GM23338 (cell line): ENCODE measurements at places on chromosomes 12 and 14.
A peak's percentile ranks its signal among the peaks of the same experiment; 100 is the strongest.

DNA sequence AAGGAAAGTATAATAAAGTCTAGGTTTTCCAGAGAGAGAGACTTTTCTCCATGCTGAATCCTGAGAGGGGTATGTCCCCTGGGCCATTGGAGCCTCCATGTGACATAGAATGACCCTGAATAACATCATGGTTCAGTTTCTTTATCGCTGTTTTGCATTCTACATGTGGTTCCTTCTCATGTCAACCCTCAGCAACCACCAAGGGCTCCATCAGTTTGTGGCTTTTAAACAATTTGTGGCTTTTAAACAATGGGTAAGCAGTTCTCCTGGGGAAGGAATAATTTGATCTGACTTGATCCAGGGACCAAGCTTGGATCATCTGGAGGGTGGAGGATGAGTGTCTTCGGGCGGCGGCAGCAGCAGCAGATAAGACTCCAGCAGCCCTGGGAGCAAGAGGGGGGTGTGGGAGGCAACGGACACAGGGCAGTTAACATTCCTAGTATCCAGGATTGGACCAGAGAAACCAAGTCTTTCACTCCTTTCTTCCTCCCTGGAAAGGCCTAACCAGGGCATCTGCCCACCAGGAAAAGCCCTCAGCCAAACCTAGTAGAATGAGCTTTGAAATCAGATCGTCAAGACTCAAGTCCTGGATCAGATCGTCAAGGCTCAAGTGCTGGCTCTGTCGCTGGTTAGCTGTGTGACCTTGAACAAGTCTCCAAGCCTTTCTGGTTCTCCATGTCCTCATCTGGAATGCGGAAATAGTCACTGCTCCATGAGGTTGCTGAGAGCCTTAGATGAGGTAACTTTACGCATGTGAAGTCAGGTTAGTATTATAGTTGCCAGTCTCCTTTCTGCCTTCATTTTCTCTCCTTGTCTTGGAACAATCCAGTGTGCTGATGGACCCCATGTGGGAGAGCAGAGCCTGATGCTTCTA lies 27.8 kb upstream of the FAM222A start:
- no peak for DNase-seq

GRCh38 chr12:24664161-24664880 lies 284.6 kb downstream of the BCAT1 start:
- DNase-seq, result no peak

- DNase-seq, result no peak
Measured at GRCh38 chr14:24032727-24033418, 18.9 kb upstream of the CARMIL3 start.

DNA sequence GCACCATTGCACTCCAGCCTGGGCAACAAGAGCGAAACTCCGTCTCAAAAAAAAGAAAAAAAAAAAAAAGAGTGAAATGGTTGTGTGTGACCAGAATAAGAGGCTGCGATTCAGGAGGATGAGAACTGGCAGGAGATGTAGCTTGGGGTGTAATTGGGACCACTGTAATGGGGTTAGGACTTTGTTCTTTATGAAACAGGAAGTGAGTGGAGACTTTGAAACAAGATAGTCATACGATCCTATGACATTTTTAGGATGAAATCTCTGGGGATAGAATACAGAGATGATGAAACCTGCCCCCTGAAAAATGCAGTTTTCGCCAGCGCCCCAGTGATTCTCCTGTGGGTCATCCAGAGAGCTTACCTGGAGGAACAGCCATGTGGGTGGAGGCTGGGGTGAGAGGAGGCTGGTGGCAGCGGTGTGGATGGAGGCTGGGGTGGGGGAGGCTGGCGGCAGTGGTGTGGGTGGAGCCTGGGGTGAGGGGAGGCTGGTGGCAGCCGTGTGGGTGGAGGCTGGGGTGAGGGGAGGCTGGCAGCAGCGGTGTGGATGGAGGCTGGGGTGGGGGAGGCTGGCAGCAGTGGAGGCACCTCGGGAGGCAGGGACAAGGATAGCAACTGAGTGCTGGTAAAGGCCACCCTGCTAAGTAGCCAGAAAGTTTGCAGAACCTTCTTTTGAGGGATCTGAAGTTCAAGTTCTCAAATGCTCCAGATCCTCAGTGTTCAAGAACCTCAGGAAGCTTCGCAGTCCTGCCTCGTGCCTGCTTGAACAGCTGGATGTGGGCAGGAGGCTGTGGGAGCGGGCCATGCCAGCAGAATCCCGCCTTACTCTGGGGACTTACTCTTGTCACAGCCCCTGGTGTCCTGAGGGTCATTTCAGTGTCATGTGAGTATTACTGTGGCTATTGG lies 20.2 kb downstream of the FBXL14 start:
- no peak for DNase-seq

GRCh38 chr12:38391007-38391406 lies 74.4 kb downstream of the ALG10B start:
- DNase-seq, result no peak

- peak; percentile 80 for DNase-seq
Measured at GRCh38 chr14:67444395-67444794, 32.4 kb upstream of the PLEK2 start.

GRCh38 chr14:51867741-51868140 lies 7.3 kb downstream of the GNG2 start:
- DNase-seq, result no peak

- DNase-seq, result no peak
Measured at GRCh38 chr12:85358715-85359114, 78.7 kb downstream of the ALX1 start.

DNA sequence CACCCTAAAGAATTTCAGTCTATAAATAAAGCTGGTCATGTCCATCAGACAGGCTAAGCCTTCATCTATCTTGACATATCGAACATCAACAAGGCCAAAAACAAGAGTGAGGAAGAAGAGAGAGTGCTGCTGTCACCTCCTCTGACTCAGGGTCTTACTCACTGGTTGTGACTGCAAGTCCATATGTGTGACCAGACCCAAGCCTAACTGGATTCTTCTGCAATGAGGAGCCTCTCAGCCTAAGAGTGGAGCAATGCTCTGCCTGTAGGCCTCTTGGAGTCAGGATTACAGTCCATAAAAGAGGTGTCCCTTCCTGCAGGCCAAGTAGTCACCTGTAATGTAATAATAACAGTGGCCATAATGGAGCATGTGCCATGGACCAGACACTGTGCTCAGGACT lies 121.2 kb upstream of the SLC35F4 start:
- no peak for DNase-seq

DNA sequence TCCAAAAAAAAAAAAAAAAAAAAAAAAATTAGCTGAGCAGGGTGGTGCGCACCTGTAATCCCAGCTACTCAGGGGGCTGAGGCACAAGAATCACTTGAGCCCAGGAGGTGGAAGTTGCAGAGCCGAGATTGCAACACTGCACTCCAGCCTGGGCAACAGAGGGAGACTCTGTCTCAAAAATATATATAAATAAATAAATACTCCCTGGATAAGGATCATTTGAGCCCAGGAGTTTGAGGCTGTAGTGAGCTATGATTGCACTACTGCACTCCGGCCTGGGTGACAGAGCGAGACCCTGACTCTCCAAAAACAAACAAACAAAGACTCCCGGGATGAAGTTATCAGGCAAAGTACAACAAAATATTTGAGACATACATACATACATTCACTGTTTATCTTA lies 3.3 kb upstream of the NAA25 start:
- DNase-seq, result no peak

DNA sequence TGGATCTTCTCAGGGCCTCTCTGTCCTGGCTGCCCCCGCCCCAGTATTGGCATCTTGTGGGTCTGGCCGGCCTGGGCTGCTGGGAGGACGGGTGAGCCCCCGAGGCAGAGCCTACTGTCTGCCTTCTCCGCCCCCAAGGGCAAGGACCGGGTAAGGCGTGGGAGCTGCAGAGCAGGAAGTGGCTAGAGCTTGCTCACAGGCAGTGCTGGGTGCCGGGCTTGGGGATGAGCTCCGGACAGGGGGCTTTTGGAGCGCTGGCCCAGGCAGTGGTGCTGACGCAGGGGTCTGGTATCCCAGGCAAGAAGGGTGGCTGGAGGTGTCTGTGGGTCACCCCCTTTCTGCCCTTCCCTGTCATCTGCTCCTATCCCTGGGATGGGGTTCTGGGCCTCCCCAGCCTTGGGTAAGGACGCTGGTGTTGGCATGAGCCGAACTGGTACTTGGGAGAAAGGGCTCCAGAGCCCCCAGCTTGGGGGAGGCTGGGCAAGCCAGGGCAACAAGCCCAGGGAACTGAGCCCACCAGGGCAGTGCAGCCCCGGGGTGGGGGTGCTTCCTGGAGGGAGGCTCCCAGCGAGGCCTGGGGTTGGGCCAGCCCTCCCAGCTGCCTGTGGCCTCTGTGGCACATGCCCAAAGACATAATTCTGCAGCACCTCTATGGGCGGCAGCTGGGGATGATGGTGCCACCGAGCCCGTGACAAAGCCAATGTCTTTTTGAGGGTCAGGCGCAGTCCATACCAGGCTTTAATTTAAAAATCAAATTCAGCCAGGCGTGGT lies 126.3 kb downstream of the KIF26A start:
- DNase-seq, result no peak

DNA sequence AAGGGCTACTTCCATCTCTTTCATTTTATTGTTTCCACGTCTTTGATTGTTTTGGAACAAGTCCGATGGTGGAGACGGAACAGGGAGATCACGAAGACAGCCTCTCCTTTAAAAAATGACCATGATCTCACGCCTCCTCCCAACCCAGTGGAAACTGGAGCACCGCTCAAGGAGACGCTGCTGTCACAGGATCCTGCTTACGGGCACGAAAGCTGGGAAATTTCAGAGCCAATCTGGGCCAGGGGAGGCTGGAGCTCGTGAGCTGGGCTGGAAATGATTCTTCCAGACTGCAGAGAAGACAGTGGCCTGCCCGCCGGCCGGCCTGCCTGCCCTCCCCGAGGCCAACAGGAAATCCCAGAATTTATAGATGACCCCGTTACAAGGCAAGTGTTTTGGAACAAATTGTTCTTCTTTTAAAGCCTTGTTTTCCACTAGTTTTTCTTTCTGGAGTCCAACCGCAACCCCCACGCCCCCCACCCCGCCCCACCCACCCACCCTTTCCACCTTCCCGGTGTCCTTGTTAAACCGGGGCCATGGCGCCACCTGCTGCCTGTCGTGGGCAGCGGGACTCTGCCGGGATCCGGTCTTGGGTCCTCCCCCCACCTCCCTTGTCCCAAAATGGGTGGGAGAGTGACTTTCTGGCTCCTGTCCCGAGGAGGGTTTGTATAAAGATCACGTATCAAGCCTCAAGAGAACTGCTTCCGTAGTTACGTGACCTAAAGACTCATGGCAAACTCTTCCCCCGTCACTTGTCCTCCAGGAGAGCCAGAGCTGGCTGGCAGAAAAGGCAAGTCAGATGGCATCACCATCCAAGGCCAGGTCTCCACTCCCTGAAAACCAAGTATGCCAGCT lies 40.3 kb downstream of the MAP1LC3B2 start:
- DNase-seq, result peak; percentile 86

- peak; percentile 69 for DNase-seq
Measured at GRCh38 chr14:99034711-99035171, 237.3 kb downstream of the BCL11B start.

- DNase-seq, result no peak
Measured at GRCh38 chr12:110149086-110149660, 25.0 kb downstream of the IFT81 start.

GRCh38 chr12:72610854-72611358 lies 338.7 kb downstream of the TRHDE start:
- peak; percentile 74 for DNase-seq
